Fibroblast of skin of left quadriceps (primary cell): ENCODE measurements at places on chromosomes 5 and 9.
A peak's percentile ranks its signal among the peaks of the same experiment; 100 is the strongest.

GRCh38 chr9:129166623-129167557 is 11.2 kb downstream of the IER5L start:
- DNase-seq: no peak

DNA sequence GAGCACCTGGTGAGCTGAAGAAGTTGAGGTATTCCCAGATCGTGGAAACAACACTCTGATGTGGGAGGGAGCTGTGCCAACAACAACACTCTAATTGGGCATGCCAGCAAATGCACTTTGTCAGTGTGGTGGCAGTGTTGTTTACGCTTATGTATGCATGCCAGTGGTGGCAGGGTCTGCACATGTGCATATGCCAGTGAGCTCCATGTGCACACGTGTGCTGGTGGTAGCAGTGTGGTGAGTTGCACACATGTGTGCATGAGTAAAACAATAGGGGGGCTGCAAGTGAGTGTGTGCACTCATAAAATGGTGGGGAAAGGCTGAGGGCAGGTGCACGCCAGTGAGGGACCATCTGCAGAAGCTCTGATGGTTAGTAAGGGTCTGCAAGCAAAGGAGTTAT is 134.2 kb downstream of the DMRTA1 start:
- DNase-seq: no peak

DNA sequence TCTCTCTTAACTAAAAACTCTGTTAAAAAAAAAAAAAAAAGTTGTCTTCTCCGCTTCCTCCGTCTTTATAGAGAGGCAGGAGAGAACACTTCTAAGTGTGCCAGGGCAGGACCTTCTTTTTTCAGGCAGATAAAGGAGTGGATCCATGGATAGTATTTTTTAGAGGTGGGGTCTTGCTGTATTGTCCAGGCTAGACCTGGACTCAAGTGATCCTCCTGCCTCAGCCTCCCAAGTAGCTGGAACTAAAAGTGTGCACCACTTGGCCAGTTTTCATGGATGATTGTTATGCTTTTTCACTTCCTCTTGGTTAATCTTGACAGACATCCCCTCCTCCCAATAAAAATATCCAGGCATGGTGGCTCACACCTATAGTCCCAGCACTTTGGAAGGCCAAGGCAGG is 20.0 kb upstream of the GNE start:
- DNase-seq: no peak

GRCh38 chr5:81007637-81008027 is 47.5 kb downstream of the RASGRF2 start:
- no peak for DNase-seq

DNA sequence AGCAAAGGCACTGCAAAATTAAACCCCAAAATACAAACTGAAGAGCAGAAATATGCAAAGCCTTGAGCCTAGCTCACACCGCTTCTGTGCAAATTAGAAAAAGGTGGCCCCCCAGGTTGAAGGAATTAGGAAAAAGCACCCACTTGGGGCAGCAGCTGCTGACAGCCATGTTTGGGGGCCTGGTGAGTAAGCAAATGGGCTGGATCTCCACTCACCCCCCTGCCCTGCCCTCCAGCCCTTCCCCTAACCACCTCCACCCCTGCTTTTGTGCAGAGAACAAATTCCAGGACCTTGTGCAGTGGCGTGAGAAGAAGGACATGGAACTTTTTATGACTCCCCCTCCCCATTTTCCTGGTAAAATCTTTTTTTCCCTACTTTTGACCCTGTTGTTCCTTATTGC is 92.0 kb upstream of the DNAH5 start:
- peak; percentile 27 for DNase-seq

DNA sequence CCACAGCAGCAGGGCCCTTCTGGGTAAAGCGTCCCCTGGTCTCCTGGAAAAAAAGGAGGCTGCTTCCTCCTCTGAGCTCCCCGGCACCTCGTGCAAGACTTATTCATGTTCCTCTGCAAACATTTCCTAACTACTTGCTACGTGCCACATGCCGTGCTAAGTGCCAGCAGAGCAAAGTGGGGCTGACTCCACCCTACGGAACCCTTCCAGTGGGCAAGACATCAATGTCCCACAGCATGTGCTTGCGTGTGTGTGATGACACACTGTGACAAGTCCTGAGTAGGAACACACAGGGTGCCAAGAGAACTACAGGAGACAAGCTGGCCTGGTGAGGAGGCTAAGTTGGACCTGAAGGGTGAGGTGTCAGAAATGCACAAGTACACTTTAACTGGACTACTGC is 57.4 kb downstream of the SEMA4D start:
- DNase-seq: no peak

DNA sequence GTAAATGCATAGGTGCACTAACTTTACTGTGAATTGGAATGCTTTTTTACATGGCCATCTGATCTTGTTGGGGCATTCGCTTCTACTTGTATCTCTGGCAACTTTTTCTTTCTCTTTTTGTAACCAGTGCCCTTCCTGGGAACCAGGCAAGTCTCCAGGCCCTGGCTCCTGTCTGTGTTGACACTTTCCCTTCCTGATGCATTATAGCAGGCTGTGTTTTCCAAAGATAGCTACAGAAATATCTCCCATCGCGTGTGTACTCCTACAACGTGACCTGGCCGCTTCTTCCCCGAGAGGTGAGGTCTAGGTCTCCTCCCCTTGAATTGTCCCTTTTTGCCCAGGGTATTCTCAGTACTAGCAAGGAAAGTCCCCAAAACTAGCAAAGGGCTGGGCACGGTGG is 81.1 kb upstream of the SPIN1 start:
- no peak for DNase-seq

DNA sequence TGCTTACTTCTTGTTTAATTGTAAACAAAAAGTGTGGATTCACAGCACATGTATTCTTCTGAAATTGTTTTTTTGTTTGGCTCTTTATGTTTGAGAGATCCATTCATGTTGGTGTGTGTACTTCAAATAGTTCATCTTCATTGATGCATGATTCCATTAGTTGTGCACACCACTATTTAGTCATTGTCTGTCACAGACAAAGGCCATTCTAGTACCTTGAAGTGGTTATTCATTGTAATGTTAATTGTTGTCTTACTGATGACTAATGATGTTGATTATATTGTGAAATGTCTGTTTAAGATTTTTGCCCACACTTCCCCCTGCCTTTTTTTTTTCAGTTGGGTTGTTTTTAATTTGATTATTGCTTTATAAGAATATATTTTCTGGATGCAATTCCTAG is 391.3 kb downstream of the DIRAS2 start:
- DNase-seq: no peak

DNA sequence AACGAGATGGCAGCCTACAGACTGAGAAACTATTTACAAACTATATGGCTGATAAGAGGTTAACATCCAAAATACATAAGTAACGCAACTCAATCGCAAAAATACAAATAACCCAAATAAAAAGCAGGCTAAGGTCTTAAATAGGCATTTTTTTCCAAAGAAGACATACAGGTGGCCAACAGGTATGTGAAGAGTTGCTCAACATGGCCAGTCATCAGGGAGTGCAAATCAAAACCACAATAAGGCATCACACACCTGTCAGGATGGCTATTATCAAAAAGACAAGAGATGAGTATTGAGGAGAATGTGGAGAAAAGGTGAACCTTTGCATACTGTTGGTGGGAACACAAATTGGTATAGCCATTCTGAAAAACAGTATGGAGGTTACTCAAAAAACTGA is 73.5 kb downstream of the CAMSAP1 start:
- no peak for DNase-seq

- no peak for DNase-seq
Observed at GRCh38 chr9:133529457-133529856, 4.7 kb upstream of the MYMK start.

DNA sequence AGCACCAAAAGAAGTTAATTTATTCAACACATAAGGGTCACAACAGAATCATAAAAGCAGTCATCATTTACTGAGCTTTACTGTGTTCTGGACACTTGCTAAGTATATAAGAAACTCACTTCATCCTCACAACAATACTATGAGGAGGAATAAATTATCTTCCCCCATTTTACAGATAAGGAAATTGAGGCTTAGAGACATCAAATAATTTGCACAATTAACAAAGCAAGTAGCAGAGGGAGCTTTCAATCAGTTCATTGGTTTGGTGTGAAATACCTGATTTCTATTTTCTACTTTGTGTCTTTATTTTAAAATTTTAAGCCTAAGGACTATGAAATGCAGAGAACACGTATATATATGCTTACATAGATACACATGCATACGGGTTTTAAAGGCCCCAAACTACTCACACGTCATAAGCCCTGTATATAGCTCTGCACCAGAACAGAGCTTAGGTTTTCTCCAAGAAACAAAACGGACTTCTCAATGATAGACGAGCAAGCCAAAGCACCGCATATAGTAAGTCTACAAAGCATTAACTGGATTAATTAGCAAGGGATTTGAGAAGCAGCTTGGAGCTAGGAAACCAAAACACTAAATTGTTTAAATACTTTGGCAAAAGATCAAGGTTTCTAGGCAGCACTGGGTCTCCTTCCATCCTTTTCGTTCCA is 95.6 kb downstream of the DENND1A start:
- peak; percentile 26 for DNase-seq

- DNase-seq: no peak
Observed at GRCh38 chr5:60260658-60261057, 367.1 kb upstream of the PDE4D start.

DNA sequence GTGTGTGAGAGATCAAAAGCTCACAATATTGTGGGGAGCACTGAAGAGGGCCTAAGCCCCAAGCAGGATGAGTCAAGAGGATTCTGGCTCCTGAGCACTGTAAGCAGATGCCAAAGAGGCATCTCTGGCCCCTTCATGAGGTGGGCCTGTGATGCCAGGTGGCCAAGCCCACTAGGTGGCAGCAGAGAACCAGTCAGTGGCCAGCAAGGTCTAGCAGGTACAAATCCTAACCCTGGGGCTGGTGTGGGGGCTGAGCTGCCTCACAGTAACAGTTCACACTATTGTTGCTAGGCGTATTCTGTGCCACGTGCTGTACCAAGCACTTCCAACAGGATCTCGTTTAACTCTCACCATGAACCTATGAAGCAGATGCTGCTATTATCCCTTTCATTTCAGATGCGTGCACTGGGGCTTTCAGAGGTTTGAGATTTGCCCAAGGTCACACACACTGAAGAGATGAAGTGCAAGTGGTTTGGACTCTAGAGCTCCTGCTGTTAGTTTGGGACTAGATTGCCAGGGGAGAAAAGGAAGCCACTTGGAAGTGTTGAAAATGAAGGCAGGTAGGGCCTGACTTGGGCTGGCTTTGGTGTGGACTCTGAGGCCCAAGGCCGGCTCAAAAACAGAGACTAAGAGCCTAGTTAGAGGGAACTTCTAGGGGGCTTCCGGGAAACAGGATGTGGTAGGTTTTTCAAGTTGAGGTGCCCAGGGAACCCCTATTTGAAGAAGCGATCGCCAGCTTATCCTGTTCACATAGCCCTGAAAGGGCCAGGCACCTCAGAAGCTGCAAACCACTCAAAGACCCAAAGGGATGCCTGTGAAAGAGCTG is 4.4 kb upstream of the MLANA start:
- DNase-seq: peak; percentile 29

DNA sequence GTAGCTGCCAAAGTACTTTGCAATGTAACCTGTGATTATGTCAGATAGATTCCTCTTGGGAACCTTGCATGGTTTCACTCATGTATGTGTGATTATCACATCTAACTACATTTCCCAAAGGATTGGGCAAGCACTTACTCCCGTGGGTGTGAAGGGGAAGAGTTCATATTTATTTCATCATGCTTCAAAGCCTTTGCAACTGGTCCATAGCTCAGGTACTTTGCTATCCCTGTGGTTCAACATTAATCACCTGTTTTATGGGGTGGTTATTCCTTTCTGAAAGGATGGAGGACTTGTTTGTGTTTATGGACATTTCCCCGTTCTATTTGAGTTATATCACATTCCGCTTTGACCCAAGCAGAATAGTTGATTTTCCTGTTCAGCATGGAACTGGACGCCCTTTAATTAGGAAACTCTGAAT is 13.6 kb upstream of the ERMP1 start:
- DNase-seq: no peak

- DNase-seq: peak; percentile 77
Observed at GRCh38 chr5:17315710-17316221, 98.3 kb downstream of the BASP1 start.

GRCh38 chr9:87479801-87480201 is 17.9 kb upstream of the DAPK1 start:
- DNase-seq: no peak

- no peak for DNase-seq
Observed at GRCh38 chr5:114561415-114561814, 199.5 kb downstream of the KCNN2 start.

DNA sequence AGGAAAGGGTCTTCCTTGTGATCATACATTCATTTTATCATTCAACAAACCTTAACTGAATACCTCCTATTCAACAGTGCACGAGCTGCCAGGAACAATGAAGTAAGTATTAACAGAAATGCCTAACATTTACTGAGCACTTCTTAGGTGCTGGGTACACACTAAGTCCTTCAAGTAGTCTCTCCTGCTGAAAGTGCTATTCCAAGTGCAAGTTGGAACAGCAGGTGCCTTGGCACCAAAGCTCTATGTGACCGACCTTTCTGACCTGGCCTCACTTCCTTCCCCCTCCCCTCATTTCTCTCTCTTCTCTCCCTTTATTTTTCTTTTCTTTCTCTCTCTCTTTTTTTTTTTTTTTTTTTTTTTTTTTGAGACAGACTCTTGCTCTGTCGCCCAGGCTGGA is 94.5 kb downstream of the GRIA1 start:
- DNase-seq: no peak

GRCh38 chr9:26216702-26217101 is 538.5 kb upstream of the TUSC1 start:
- no peak for DNase-seq

DNA sequence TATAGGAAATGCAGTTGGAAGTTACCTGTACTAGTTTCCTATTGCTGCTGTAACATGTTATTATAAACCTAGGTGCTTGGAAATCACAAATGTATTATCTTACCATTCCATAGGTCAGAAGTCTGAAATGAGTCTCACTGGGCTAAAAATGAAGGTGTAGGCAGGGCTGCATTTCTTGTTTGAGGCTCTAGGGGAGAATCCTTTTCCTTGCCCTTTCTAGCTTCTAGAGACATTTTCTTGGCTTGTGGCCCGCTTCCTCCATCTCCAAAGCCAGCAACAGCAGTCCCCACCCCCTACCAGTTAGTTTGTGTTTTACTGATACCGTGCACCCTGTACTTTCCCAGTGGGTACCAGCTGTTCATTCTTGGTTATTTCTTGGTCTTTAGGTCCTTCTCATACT is 153.3 kb downstream of the SLF1 start:
- no peak for DNase-seq

DNA sequence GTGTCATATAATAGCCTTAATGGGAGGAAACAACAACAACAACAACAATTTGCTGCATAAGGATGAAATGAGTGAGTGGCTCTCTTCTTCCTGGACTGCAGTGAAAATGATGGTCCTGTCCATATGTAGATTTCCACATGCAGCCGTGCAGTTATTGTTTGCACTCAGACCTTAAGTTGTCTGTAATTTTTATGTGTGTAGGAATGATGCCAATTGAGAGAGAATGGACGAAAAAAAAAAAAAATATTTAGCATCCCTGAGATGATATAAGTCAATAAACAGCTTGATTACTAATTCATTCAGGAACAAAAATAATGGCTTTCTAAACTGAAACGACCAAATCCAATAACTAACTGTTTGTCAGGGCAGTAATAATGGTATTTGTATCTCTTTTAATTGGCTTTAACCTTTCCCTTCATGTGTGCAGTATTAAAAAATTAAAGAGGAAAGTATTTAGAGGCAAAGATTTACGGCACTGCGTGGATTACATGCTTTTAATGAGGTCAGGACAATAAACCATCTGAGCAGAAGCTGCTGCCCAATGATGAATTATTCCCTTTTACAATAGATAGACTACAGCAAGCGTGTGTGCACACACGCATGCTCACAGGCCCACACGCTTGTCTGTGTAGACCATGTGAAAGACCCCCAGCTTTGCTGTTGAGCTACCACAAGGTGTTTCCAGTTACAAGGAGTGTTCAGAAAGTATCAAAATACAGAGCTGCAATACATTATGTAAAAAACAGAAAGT is 459.5 kb upstream of the WWC1 start:
- no peak for DNase-seq
